Frontal cortex (tissue), 4 donors: ENCODE measurements at places on chromosomes 12 and 14. TPM values are rescaled to one million over a fixed set of nuclear protein-coding genes. Genes with fewer than 3 reads are reported as not detected.

Gene SPTB
- 16.7 TPM for total RNA-seq

Gene EIF2S3B
- 1.6 TPM for total RNA-seq

Gene FOXG1
- total RNA-seq: 65.2 TPM

Gene SOX5
- total RNA-seq: 107 TPM

Gene RAD52
- 10.6 TPM for total RNA-seq

Gene EXOC3L4
- total RNA-seq: 0.82 TPM

Gene NANOG
- not detected for total RNA-seq
